Prostate gland (tissue), 2 donors: ENCODE measurements at places on chromosomes 1 and 21. TPM values are rescaled to one million over a fixed set of nuclear protein-coding genes. Genes with fewer than 3 reads are reported as not detected.

- H3K27ac ChIP-seq: peak overlapping the region; percentile 84
- H3K4me3 ChIP-seq: peak overlapping the region; percentile 77
- peak; percentile 10 for DNase-seq
- H3K4me1 ChIP-seq: no peaks in the 10 kb centered on the region
- H3K36me3 ChIP-seq: no peaks in the 10 kb centered on the region
These were observed 1.4 kb downstream of the CXADR start for GRCh38 chr21:17514124-17514845.

GRCh38 chr1:201516511-201517127 is 9.7 kb upstream of the CSRP1 start:
- H3K27ac ChIP-seq: no peak overlapping the region
- no peaks in the 10 kb centered on the region for H3K27me3 ChIP-seq
- no peak overlapping the region for H3K4me3 ChIP-seq
- peaks cover 13% of the 10 kb centered on the region for H3K4me1 ChIP-seq
- no peaks in the 10 kb centered on the region for H3K36me3 ChIP-seq
- no peak for DNase-seq

- no peaks in the 10 kb centered on the region for H3K4me1 ChIP-seq
- H3K4me3 ChIP-seq: no peak overlapping the region
- H3K36me3 ChIP-seq: no peaks in the 10 kb centered on the region
- DNase-seq: no peak
- no peak overlapping the region for H3K27ac ChIP-seq
- H3K27me3 ChIP-seq: no peaks in the 10 kb centered on the region
These were observed 1.3 kb downstream of the CELSR2 start for GRCh38 chr1:109250454-109251276.

The MSH4 gene
- total RNA-seq: 0.05 TPM
